ENCODE measurements at places on chromosomes 16 and 17.

DNA sequence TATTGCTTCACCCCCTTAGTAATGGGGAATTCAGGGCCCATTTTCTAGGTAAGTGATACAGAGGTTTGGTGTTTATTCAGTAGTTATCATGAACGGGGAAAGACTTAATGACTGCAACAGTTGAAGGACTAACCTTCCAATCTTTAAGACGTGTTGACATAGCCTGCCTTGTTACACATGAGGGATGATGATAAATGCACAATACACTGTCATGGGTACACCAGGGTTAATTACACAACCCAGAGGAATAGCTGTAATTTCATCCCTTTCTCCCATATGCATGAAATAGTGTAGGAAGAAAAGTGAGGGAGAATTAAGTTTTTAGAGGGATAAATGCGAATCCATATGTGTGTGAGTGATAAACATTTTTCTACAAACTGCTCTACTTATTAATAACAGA lies 10.7 kb downstream of the MYH4 start:
- DNase-seq, result no peak

- no peak for DNase-seq
Measured at GRCh38 chr16:82282662-82283061, 112.6 kb upstream of the MPHOSPH6 start.

DNA sequence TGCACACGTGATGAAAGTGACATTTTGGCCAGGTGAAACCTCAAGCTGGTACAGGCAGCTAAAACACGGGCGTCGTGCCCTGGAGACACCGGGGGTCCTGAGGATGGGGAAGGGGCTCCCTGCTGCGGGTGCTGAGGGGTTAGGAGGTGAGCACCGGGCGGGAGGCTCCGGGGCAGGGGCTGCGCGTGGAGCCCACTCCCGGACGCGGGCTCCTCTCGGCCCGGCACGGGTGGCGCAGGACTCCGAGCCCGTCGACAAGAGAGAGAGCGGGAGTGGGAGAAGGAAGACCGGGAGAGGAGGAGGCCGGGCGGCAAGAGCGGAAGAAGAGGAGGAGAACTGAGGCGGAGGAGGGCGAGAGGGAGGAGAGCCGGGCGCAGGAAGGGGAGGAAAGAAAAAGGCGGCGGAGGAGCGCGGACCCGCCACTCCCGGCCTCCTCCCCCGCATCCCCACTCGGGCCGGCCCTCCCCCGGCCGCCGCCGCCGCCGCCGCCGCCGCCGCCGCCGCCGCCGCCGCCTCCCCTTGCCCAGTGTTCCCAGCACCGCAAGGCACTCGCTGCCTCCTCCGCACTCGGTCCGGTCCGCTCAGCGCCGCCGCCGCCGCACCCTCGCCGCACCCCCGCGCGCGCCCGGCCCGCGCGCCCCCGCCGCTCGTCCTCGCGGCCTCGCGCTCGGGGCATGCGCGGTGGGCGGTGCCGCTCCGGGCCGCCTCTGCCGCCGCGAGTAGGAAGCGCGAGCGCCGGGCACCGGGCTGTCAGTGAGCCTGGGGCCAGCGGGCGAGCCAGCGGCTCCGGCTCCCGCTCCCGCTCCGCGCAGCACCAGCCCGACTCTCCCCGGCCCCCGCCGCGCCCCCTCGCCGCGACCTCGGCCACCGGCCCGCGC lies at the start of gene PRKCA:
Gene PRKCA, plus strand, starts transcription at position 750 of the 878 bp plus-strand sequence.
- no peak for DNase-seq

- DNase-seq, result no peak
Measured at GRCh38 chr17:41004397-41004796, 4.5 kb downstream of the KRTAP3-1 start.

DNA sequence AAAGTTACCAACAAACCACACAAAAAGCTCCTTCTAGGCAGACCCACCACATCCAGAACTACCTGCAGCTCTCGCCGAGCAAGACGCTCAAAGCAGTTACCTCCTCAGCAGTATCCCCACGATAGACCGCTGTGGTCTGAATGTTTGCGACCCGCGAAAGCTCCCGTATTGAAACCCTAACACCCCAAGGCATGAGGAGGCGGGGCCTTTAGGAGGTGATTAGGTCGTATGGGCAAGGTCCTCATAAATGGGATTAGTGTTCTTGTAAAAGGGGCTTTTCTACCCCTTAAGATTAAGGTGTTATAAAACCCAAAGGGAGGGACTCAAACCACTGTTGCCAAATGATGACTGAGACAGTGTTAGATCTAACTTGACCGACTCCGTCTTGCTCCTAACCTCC lies 19.0 kb upstream of the RPH3AL start:
- no peak for DNase-seq

- no peak for DNase-seq
Measured at GRCh38 chr17:30832438-30833124, 815 bp downstream of the ATAD5 start.

DNA sequence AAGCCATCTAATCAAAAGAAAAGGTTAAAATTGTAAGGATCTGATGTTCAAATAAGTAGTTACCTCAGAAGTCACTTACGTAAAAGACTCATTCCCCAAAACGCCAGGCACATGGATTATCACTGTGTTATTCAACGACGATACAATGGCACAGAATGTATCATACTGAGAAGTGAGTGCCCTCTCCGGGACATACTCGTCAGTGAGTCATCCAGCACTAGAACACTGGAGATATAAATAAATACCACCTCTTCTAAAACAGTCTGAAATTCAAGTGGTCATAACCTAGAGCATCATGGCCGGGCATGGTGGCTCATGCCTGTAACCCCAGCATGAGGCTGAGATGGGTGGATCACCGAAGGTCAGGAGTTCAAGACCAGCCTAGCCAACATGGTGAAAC lies 24.9 kb downstream of the USP31 start:
- no peak for DNase-seq

- DNase-seq, result no peak
Measured at GRCh38 chr16:54398986-54399385, 112.4 kb upstream of the IRX3 start.

DNA sequence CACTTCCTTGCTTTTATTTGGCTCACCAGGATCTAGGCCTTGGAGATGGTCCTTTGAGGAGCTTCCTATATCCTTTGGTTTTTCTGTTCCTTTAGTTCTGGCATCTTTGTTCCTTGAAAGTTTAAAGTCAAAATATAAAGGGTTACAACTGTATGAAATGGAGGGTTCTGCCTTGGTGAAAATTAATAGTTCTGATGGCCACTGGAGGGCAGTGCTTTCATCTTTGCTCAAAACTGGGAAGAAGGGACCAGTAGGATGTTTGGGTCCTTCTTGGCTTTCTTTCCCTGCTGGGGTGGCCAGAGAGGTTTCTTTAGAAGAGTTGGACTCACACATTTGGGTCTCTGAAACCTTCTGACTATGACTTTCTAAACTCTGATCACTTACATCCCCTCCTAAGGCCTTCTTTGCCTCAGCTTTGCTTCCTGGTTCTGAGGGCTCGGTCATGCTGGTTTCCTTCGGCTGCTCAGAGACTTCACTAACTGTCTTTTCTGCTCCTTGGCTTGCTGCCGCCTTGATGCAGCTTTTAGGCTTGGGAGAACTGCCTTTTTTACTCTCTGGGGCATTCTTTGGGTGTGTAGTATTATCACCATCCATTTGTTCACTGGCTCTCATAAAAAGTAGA lies 10.9 kb upstream of the ITGA2B start:
- no peak for DNase-seq

DNA sequence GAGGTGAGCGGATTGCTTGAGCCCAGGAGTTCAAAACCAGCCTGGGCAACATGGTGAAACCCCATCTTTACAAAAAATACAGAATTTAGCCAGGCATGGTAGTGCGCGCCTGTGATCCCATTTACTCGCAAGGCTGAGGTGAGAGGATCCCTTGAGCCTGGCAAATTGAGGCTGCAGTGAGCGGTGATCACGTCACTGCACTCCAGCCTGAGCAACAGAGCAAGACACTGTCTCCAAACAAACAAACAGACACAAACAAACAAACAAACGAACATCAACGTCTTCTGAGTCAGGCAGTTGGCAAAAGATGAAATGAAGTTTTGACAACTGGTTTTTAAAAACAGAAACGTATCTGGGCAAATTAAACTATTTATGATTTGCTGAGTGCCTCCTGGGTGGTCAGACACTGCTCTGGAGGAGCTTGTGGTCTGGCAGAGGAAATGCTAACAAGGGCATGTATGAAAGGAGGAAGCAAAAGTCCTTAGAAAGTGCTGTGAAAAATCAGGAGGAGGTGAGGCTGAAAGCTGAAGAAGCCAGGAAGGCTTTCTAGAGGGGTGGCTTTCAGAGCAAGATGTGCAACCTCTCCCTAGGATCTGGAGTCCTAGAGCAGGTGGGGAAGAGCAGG lies 10.2 kb upstream of the KRT20 start:
- no peak for DNase-seq

DNA sequence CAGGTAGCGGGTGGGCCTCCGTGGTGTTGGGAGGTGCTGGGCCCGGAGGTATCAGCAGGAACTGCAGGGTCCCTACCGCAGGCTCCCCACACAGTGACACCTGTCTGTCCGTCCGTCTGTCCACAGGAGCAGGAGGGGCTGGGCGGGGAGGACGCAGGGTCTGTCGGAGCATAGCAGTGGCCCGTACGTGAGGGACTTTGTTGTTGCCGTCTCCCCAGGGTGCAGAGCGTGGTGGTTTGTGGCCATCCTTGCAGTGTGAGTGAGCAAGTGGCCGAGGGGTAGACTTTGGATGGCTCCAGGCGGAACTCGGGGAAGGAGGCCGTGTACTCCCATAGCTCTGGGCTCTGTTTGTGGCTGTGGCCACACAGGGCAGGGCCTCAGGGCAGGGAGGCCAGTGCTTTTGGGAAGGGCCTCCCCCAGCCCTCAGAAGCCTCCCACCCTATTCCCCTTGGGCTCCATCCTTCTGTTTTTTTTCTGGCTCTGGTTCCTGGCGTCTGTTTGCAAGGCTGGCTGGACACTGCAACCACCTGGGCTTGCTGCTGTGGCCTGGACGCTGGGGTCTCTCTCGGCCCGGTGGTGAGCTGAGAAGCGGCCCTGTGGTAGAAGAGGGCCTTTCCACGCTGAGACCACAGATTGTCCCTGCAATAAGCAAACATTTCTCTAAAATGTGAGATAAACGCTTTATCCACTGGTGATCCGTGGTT lies 41.0 kb upstream of the ZNF750 start:
- no peak for DNase-seq

GRCh38 chr16:86942151-86943051 lies 364.1 kb downstream of the FOXL1 start:
- DNase-seq, result no peak

DNA sequence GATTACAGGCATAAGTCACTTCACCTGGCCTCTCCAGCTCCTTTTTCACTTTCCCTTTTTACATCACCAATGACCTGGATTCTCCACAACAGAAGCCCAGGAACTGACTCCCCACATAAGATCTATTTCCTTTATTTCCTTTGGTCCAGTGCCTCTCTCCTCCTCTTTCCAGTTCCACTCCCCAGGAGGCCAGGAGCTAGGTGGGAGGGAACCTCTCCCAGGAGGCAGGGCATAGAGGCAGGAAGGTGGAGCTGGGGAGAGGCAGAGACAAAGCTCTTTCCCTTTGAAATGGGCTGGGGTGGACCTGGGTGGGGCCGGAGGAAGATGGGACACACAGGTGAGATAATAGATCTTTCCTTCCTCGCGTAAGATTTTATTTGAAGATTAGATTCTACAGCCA lies 318.3 kb upstream of the TNRC6C start:
- DNase-seq, result no peak

DNA sequence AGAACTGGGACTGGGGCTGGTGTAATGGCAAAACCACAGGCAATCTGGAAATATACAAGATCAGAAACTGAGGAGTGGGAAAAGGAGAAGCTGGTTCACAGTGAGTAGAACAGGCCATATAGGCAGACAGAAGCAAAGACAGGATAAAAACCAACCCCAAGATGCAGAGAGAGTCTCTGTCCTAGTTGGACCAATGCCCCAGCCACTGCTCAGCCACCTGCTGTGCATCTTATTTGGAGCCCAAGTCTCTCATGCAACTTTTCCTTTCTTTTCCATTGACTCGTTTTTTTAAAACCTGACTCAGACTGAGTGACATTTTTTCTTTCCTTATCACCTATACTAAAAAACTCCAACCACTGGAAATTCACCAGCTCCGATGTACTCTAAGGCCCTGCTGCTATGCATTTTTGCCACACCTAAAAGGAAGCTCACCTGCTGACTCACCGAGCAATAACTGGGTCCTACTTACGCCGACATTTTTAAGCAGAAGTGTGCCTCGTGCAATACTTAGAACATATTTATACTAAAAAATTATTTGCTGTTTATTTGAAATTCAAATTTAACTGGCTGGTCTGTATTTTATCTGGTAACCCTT lies 100.8 kb upstream of the XYLT1 start:
- DNase-seq, result no peak

- no peak for DNase-seq
Measured at GRCh38 chr16:3599922-3600321, 11.5 kb downstream of the SLX4 start.

GRCh38 chr17:33267851-33268548 lies 25.1 kb downstream of the ASIC2 start:
- no peak for DNase-seq

DNA sequence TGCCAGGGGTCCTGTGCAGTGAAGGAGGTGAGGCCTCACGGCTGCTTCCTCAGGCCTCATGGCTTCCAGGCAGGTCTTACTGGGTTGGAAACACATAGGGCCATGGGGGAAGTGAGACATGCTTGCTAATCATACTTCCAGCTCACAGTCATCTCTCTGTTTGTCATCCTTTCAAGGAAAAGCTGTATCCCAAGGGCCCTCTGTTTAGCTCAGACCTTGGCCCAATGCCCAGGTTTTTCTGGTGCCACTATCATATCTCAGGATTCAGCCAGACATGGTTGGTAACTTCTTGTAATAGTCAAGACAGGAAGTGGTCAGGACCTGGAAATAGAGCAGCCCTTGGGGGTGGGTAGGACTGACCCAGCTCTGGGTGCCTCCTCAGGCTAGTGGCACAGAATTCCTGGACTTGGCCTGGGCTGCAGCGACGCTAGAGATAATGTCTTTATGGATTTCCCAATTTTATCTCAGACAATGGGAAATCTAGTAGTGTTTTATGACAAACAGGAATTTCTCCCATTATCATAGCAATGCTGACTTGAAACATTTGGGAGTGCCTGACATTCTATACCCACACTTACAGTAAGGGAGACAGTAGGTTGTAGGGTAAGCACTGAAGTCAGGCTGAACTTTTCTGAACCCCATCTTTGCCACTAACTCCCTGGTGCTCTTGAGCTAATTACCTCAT lies 13.5 kb upstream of the ITGB3 start:
- DNase-seq, result no peak

All from esophagus squamous epithelium (tissue), 5 donors.